Activated T-helper 1 cell treated with anti-CD3 and anti-CD28 coated beads, Interleukin-2, amount 50 U/mL, for 16 hours (primary cell): ENCODE measurements at places on chromosomes 2 and 18.

DNA sequence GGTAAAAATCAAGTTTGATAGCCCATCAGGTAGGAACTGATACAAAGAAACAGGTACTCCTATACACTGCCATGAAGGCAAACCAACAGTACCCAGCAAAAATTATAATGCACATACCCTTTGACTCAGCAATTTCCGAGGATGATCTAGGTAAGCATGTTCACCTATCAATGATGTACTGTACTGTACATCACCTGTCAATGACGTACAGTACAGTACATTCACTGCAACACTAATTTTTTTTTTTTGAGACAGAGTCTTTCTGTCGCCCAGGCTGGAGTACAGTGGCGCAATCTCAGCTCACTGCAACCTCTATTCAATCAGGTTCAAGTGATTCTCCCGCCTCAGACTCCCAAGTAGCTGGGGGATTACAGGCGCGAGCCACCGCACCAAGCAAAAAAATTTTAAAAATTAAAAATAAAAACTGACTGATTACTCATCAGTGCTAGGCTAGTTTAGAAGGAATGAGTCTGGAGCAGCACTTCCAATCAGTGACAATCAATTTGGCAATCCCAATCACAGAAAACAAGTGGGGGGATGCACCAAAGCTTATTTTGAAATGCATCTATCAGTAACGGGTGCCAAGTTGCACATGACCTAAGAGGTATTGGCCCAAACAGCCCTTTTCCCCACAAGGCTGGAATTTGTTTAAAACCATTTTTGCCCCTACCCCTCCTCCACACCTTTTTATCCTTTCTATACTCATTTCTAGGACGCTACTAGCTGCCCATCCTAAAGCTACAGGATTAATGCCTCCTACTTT lies 8.2 kb downstream of the SRSF7 start:
- DNase-seq = no peak

- DNase-seq = no peak
Observed at GRCh38 chr2:217740178-217740577, 262.6 kb downstream of the TNS1 start.

DNA sequence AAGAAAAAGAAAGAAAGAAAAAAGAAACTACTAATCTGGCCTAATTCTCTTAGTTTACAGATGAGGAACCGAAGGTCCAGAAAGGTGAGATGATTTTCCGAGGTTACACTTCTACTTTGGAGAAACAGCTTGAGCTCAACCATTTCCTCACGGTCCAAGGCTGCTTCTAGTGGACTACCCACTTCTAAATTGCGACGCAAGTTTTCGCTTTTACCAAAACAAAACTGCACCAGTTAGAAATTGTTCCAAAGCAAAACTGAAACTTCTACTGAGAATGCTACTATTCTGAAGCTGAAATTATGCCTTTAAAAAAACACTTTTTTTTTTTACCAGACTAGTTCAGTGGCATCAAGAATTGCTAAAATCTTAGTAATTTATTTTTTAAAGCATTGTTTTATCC lies 101.6 kb downstream of the INO80D start:
- DNase-seq = no peak

GRCh38 chr2:109133746-109134145 lies 4.7 kb downstream of the SH3RF3 start:
- no peak for DNase-seq

DNA sequence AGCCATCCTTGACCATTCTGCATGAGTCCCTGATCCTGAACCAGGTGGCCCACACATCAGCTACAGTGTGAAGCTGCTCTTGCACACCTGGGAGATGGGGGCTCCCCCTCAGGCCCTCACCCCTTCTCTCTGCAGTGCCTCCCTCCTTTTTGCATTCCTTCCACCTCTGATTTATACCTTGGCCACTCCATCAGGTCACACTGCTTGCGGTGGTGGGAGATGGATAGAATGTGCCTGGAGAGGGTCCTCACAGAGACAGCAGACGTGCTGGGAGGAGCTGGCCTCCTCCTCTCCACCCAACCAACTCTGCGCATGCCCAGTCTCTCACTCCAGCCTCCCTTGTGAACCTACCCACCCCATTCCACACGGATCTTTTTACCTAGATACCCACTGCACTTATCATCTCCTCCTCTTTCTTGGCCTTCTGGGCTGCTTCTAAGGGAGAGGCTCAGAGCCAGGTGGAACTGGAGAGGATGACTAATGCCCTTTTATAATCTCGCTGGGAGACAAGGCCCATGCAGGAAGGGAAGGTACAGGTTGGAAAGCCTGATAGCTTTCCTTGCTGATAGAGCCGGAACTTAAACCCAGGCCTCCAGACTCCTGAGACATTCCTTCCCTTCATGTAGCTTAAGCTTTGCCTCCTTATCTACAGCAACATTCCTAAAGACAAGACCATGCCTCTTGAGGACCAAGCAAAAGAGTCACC lies 205.1 kb downstream of the ZBTB7C start:
- no peak for DNase-seq

DNA sequence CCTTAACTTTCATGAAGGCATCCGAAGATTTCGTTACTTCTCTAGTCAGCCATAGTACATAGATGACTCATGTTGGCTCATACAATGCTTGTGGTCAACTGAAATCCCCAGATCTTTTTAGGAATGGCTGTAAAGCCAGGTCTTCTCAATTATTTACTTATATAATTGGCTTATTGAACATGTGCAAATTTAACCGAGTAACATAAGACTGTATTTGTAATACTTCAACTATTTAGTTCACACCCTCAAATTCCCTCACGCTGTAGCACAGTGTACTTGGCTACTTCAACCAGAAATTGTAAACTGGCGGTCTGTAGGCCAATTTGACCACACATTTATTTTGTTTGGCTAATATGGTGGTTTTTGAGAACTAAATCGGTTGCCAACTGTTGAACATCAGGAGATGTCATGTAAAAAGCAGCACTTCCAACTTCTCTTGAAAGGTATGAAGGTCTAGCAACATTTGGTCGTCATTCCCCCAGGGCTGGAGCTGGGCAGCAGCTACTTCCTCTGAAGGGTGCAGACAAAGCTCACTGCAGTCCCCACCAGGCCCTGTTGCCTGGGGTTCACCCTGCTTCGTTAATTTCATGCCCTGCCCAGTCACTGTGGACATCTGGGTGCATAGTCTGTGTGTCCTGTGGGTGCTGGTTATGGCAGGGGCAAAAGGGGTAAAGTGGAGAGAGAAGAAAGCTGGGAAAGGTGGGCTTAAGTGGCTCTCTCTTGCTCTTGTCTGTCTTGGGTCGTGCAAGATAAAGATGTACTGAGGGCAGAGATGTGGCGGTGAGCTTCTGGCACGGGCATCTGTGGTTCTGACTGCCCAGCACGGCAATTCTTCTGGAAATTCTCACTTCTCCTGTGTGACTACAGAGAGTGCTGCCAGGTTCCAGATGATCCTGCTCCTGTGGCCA lies 3.2 kb upstream of the SH3RF3 start:
- DNase-seq = no peak

DNA sequence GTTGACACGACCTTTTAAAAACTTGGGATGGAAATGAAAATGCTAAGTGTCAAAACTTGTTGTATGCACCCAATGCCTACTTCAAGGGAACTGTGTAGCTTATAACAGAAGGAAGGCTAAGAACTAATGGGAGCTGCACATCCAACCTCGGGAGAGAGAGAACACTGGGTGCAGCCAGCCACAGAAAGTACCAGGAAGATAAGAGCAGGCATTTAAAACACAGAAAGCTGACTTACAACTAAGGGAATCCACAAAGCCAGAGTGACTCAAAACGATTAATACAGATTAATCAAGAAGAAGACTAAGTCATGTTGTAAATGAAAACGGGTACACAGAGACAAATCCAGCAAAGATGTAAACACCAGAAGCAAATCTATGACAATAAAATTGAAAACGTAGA lies 113.4 kb downstream of the HDAC4 start:
- no peak for DNase-seq

GRCh38 chr2:213766062-213766461 lies 481.8 kb downstream of the SPAG16 start:
- no peak for DNase-seq

DNA sequence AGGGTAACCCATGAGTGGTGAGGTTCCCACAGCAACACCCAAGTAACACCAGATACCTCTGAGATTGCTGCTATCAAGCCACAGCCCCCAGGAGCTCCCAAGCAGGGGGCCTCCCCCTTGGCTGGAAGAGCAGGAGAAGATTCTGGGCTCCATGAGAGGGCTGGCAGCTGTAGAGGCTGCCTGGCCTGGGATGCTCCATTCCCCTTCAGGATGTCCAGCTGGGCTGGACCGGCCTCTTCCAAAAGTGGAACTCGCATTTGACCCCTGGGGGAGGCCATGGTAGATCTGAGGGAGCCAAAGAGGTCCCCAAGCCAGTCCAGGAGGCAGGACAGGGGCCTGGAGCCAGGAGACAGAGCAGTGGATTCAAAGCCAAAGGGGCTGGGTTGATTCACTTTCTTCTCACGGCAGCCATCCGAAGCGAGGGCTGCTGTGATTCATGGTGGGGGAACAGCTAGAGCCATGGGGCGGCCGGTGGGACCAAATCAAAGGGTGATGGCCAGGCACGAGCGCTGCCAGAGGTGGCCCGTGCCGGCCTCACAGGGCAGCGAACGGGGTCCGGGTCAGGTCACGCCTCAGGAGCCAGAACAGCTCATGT lies 95.3 kb upstream of the ID2 start:
- DNase-seq = no peak

GRCh38 chr2:184527058-184527457 lies 71.3 kb upstream of the ZNF804A start:
- DNase-seq = no peak

DNA sequence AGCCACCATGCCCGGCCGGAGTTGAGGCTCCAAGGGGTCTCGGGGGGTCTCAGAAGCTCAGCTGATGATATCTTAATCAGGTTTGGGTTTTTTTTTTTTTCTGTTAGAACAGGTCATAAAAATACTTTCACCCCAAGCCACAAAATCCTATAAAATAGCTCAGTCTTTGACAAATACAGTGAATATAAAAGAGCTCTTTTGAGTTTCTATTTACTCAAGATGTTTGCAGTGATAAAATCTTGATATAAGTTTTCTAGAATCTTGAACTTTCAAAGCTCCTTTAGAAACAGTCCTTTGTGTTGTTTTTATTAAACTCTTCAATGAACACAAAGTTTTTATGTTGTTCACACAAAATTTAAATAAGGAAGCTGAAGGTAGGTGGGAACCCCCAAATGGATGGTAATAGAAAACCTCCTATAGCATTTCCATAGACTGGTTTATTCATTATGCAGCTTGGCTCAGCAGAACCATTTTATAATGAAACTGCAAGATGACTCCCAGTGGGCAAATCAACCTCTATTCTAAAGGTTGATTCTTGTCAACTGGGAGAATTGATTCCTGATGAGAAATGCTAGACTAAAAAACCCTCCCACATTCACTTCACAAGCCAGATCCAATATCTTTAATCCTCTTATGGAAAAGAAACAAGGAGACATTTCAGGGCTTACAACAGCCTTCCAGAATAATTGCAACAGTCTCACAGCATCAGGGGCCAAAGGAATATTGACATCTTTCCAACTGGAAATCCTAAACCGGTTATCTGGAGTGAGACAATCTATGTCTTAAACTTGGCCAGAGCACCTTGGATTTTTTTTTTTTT lies 13.6 kb upstream of the NARS1 start:
- no peak for DNase-seq

DNA sequence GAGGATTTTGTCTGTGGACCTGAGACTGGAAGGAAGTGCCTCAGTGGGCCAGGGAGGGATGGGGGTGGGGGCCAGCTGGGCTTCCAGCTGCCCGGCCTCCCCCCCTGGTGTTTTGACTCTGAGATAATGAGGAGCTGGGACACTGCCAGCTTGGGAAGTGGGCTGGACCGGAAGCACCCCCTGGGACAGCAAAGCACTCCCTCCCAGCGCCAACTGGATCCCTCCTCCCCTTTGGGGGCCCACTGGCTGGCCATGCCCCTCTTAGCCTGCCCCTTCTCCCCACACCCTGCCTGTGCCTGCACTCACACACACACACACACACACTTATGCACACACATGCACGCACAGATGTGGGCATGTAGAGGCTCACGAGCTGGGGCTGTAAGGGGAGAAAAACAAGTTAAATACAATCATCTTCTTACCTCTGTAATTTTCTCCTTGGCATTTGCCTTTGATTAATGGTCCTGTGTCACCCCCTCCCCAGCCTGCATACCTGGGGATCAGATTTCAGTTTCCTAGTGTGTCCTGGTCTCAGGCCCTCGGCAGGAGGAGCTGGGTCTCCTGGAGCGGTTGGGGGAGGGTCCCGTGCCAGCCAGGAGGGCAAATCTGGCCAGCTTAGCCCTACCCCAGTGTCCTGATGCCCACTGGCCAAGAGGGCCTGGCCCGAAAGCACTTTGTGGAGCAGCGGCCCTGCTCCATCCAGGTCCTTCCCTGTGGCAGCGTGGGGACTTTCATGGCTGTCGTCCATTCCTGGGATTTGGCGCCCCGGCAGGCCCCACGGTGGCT lies 3.6 kb downstream of the ITM2C start:
- DNase-seq = no peak

DNA sequence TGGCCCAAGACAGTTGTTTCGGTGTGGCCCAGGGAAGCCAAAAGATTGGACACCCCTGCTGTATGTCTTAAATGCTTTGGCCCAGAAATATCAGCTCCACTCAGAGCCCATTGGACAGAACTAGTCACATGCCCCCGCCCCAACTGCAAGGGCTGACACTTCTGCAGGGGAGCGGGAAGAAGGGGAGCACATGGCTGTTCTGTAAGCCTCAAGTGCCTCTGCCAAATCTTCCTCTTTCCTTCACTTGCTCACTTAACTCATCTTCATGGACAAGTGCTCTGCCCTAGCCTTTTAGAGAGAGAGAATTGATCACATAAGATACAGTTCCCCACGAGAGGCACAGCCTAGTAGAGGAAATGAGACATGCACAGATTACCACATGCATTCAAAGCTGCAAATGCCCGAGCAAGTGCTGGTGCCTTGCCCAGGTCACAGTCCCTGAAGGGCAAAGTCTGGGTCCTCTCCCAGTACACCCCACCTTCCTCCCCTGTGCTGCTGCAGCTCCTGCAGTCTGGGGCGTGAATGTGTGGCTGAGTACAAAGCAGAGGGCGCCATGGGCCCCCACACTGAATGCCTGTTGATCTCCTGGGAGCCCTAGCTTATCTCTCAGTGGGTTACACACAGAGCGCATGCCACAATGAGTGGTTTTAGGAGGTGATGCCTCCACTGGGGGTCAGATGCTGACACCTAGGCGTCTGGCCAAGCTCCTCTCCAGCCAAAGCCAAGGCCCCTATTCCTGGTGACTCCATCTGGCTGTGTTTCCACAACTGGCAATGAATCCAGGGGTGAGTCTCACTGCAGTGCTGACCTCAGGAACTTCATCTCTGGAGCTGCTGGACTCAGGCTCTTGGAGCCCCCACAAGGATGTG lies 135.3 kb downstream of the CTIF start:
- no peak for DNase-seq

- DNase-seq = no peak
Observed at GRCh38 chr2:11876889-11877288, 130.5 kb downstream of the LPIN1 start.

- no peak for DNase-seq
Observed at GRCh38 chr2:196123679-196124373, 47.6 kb downstream of the STK17B start.

- no peak for DNase-seq
Observed at GRCh38 chr2:98868548-98869271, 67.3 kb downstream of the CRACDL start.

GRCh38 chr2:86015006-86015405 lies 90.7 kb downstream of the POLR1A start:
- no peak for DNase-seq
